ENCODE measurements at places on chromosomes 6 and 20.
A peak's percentile ranks its signal among the peaks of the same experiment; 100 is the strongest.

- no peak for DNase-seq
Observed at GRCh38 chr20:45842169-45842812, 8.7 kb downstream of the SNX21 start.

DNA sequence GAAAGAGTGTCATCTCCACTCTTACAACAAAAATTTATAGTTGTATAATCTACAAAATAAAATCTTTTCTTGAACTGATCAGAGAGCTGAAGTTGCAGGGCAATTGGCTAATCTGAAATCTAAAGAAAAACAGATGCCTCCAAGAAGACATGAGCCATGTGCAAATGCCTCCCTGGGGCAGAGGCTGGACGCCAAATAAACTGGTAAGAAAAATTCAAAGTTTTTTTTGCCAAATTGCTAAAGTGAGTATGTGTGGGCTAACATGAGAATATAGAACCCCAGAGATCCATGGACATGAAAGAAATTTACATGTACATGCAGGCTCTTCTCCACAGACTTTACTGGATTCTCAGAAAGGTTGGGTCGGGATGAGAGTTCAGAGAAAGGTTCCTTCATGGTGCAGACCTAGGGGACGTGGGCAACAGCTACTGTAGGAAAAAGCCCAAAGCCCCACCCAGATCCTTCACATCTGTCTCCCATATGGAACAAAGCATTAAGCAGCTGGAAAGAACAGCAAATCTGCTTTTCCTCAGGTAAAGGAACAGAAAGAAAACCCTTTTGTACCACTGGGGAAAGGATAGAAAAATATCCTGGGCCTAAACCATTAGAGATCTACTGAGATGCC lies 90.5 kb upstream of the SIRPG start:
- no peak for DNase-seq

DNA sequence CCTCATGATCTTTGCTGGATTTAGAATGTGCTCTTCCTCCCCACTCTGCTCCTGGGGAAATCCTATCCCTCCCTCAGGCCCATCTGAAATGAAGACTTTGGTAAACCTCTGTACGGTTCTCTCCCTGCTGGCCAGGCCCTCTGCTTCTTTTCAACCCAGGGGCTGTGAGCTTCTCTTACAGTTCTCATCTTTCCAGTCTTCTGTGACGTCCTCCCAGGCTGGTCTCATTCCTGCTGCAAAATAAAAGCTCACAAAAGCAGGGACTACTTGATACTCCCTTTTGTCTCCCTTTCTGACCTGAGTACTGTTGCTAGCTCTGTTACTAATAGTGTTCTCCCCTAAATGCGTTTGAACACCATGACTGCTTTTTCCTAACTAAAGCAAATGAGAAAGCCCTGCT lies 46.3 kb downstream of the UNC5CL start:
- DNase-seq = no peak

GRCh38 chr6:254016-254415 lies 38.3 kb upstream of the DUSP22 start:
- no peak for DNase-seq

DNA sequence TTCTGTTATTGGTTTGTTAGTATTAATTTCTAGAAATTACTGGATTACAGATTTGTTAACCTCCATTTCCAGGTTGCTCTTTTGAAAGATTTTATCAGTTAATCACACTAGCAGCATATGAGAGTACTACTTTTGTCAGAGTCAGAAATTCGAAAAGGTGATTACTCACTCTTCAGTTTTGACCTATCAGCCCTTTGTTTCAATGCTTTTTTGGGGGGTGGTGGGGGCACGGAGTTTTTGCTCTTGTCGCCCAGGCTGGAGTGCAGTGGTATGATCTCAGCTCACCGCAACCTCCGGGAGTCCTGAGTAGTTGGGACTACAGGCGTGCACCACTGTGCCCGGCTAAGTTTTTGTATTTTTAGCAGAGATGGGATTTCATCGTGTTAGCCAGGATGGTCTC lies 149.2 kb downstream of the JARID2 start:
- DNase-seq = no peak

DNA sequence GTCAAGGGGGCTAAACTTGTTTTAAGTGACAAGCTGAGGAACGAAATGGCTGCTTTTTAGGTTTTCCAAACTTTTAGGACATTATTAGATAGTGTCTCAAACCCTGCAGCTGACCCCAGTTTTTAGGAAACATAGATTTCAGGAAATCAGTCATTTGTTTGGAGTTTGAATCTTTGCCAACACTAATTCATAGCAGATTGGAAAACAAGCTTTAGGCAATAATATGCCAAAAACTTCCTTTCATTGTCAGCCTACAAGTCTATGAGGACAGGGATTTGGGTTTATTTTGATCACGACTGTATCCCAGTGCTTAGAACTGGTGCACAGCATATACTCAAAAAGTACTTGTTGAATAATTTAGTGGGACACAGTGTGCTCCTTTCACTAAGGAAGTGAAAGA lies 123.2 kb downstream of the TINAG start:
- DNase-seq = no peak

DNA sequence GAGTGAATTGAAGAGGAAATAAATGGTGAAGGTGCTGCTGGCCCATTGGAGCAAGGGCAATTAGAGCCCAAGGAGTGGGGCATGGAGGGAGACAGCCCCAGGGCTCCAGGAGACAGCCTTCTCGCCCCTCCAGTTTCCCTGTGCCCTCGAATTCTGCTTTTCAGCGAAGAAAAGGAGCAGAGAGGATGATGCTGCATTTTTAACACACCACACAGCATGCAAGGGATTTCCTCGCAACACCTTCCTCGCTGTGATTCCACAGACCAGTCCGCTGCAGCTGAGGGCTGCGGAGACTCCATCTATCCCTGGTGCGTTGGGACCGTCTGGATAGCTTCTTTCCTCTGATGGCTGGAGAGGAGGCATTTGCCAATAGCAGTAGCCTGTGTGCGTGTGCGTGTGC lies 41.7 kb downstream of the PTCHD4 start:
- DNase-seq = peak; percentile 30

DNA sequence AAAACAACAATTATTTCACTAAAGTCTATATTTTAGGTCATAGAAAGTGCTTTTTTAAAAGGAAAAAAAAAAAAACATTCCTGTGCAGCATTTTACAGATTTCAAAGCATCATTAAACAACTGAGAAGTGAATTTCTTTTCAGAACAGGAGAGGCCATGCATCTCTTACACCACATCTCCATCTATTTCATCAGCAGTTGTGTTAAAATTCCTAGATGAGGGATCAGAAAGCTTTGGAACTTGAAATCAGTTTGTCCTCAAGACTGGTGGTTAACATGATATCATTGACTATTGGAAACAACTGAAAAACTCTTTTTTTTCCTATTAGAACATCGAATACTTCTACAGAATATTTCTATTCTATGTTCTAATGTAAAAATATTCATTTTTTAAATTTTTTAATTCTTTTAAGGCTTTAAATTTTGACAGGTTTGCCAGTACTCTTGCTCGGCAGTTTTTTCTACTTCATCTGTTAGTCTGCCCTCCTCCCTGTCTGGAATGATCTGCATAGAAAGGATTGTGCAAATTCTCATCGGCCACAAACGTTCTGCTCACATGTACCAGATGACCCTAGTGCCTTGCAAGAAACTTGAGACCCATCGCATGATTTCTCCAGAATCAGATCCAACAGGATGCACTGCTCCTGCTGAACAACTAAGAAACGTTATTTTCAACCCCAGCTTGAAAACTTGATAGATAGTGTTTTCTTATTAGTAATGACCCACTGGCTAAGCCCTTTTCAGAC lies 411.0 kb upstream of the AGPAT4 start:
- no peak for DNase-seq

DNA sequence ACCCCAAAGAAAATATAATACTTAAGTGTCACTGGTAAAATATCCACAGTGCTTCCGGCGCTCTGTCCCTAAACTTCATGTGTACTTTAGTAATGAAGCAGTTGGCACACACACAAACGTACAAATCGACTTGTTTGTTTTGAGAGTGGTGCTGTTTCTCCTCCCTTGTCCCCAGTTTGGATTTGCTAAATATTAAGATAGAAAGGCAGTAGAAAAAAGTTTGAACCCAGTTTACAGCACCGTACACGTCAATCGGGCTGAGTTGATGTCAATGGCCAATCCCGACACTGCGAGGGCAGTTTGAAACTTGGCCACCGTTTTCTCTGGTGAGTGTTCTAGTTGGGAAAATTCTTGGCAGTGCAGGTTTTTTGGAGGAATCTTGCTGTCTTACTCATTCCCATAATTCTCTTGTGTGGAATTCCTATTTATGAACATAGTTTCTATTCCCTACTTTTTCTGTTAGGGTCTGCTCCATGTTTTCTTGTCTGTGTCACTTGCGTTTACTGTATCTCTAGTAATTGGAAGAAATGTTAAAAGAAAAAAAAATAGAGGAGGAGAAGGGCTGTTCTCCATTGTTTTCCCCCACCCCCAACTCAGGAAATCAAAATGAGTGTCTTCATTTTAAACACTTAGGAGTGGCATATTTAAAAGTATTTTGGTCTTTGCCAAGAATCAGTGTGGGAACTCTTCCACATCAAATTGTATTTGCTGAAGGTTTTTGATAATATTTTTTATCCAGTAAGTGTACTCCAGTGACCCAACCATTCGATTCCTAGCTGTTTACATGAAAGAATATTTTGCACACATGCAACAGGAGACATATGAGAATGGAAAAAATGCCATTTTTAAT lies 72.3 kb downstream of the OR2B2 start:
- DNase-seq = peak; percentile 63

DNA sequence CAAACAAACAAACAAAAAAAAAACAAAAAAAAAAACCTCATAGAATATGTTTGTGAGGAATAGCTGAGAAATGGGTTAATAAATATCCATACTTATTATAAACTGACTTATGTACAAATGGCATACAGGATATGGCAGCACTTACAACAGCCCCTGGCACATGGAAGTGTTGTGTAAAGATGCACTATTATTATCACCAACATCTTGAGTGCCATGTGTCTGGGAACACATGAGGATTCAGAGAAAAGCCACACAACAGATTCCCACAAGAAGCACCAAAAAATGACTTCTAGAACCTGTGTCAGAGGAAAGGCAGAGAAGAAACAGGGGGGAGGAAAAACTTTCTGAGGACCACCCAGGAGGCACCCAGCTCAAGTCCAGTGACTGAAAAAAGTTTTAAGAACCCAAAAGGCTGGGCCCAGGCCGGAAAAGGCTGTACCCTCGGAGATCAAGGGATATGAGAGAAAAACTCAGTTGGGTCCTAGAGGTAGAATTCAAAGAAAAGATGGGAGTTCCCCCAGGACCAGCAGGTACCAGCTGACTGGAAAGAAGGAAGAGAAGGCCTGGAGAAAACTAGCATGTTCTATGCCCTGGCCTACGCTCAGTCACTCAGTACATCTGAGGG lies 9.4 kb upstream of the TAF8 start:
- no peak for DNase-seq

All from ELF-1 (cell line).